ENCODE measurements at places on chromosomes 12 and 14. TPM values are rescaled to one million over a fixed set of nuclear protein-coding genes. Genes with fewer than 3 reads are reported as not detected.

DNA sequence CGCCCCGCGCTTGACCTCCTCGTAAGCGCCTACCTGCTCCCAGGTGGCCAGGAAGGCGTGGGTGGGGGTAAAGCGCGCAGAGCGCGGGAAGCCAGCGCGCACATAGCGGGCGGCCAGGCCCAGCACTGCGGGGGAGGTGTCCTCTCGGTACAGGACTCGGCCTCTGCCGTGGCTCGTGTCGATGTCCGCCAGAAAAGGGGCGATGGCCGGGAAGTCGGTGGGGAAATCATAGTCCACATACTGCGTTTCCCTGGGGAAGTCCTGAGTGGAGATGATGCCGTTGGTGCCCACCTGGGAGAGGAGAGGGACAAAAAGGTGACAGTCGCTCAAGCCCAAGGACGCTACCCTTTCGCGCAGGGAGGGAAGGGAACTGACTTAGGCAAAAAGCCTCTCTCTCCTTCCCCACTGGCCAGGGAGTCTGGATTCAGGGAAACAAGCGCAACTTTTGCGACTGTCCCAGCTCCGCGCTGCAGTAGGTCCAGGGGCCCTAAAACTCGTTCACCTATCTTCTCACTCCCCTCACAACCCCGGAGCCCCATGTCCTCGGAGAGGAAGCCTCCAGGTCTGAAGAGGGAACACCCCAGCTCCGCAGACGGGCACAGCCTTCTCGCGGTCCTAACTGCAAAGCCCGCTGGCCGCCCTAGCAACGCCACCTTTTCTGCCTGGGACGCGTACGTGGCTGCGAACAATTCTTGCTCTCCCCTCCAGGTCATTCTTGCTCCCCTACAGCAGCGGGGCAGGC is 815 bp downstream of the NID2 start:
- H3K4me1 ChIP-seq: peaks cover 26% of the 10 kb centered on the region
- DNase-seq: no peak
- peaks cover 29% of the 10 kb centered on the region for H3K27me3 ChIP-seq

DNA sequence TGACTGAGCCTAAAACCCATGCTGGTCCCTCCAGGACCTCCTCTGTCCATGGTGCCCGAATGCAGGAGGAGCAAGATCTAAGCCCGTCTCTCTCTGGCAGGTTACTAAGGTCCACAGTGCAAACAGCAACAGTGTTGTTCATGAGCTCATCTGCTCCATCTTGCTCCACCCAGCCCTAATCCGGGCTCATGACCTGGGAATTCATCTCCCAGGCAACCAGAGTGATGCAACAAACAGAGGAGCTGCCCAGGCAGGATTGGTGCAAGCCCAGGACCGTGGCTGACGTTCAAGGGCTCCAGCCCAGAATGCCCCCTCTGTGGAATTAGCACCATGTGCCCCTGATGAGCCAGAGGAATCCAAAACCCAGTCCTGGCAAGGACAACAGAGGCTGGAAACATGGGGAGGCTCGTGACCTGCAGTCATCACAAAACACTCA is 29.9 kb downstream of the HSPB8 start:
- no peaks in the 10 kb centered on the region for H3K4me1 ChIP-seq
- no peak overlapping the region for H3K27ac ChIP-seq
- H3K4me3 ChIP-seq: no peak overlapping the region
- DNase-seq: no peak
- no peaks in the 10 kb centered on the region for H3K36me3 ChIP-seq

- no peak for DNase-seq
- no peak within 1 kb of the TSS for H3K27ac ChIP-seq
- H3K4me1 ChIP-seq: no peaks in the 10 kb centered on the region
- no peaks in the 10 kb centered on the region for H3K36me3 ChIP-seq
Measured at GRCh38 chr14:57493467-57494181, at the start of gene CCDC198. Gene CCDC198 (minus strand): TSS chr14:57493857. CDS start chr14:57493715, 142 bp downstream.

DNA sequence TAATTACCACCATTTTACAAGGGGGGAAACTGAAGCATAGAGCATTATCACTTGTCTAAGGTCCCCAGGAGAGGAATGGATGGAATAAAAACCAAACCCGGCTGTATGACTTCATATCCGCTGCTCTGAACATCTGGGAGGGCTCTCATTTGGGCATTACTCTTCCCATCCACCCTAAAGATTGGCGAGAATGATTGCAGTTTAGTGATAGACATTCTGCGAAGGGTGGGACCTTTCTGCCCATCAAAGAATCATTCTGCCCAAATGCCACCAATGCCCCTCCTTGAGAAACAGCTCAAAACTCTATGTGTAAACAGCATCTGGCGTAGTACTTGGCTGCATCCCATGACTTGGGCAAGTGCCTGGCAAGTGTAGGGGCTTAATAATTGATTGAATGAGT is 11.6 kb downstream of the CHST11 start:
- no peak for DNase-seq
- peaks cover 74% of the 10 kb centered on the region for H3K4me1 ChIP-seq
- no peaks in the 10 kb centered on the region for H3K36me3 ChIP-seq
- no peak overlapping the region for H3K4me3 ChIP-seq
- H3K27ac ChIP-seq: no peak overlapping the region
- H3K27me3 ChIP-seq: no peaks in the 10 kb centered on the region

- no peak for DNase-seq
- H3K36me3 ChIP-seq: no peaks in the 10 kb centered on the region
- no peak overlapping the region for H3K4me3 ChIP-seq
- H3K4me1 ChIP-seq: no peaks in the 10 kb centered on the region
- H3K27me3 ChIP-seq: no peaks in the 10 kb centered on the region
- H3K27ac ChIP-seq: no peak overlapping the region
Measured at GRCh38 chr12:5487948-5488625, 56.2 kb downstream of the NTF3 start.

DNA sequence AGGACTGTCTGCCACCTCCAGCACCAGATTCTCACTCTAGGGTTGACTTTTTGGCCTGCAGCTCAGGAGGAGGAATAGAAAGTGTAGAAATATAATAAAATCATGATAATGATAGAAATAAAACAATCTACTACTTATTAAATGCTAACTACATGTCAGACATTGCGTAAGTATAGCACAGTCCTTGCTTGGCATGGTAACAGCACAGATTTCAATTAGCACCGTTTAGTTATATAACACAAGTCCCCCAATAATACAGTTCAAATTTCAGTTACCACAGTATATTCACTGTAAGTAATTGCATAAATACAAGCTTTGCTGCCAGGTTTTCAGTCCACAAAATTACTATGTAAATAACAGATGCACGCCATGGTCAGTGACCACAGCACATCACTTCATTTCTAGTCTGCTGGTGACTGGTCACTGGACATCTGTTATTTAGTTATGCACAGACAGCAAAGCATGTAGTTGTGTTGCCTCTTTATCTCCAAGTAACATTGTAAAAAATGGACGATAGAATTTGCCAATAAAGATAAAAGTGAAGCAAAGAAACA is 6.5 kb upstream of the GLT8D2 start:
- no peak for DNase-seq
- no peaks in the 10 kb centered on the region for H3K27me3 ChIP-seq
- no peaks in the 10 kb centered on the region for H3K4me1 ChIP-seq

DNA sequence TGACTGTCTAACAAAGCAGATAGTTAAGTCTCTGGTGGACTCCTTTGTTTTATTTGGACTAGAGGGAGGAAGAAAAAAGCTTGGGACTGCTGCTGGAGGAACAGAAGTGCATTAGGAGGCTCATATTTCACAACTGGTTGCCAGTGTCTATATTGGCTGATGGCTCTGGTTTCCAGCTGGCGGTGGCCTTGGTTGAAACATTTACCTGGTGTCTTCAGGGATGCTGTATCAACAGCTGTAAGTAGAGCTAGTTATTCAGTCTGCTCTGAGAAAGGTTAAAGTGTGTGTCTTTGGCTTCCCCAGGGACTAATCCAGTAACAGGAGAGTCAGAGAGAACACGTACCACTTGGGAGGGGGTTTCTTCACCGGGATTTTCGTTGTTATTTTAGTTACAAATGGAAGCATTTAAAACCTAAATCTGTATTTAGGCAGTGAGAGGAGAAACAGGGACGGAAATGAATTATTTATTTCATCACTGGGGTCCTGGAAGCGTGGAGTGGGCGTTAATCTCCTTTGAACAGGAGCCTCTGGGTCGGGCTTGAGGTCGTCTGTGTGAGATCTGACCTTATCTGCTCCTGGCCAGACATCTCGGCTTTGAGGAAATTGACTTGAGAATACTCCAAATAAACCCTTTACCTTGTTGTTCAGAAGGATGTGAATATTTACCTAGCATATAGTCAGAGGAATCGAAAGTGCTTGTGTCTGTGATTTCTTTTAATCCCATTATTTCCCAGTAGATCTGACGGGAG is 149.9 kb downstream of the NRXN3 start:
- no peaks in the 10 kb centered on the region for H3K27me3 ChIP-seq
- H3K4me3 ChIP-seq: no peak overlapping the region
- H3K36me3 ChIP-seq: no peaks in the 10 kb centered on the region
- H3K4me1 ChIP-seq: no peaks in the 10 kb centered on the region

GRCh38 chr12:75550401-75551240 is 39.2 kb upstream of the KRR1 start:
- H3K27ac ChIP-seq: no peak overlapping the region
- peaks cover 4% of the 10 kb centered on the region for H3K27me3 ChIP-seq
- H3K36me3 ChIP-seq: no peaks in the 10 kb centered on the region
- no peak overlapping the region for H3K4me3 ChIP-seq

GRCh38 chr12:74539765-74540526 is 2.3 kb downstream of the ATXN7L3B start:
- peaks cover 14% of the 10 kb centered on the region for H3K36me3 ChIP-seq
- no peak overlapping the region for H3K4me3 ChIP-seq
- peak overlapping the region; percentile 94 for H3K27ac ChIP-seq
- no peaks in the 10 kb centered on the region for H3K27me3 ChIP-seq
- peaks cover 27% of the 10 kb centered on the region for H3K4me1 ChIP-seq

TOGARAM1 gene
- 21.4 TPM for total RNA-seq

NAP1L1 gene
- total RNA-seq: 264 TPM

PAPLN gene
- 0.34 TPM for total RNA-seq

TGFB3 gene
- 12.8 TPM for total RNA-seq

PLEKHH1 gene
- total RNA-seq: not detected

Measured in natural killer cell (primary cell).